GDM1 (cell line): ENCODE measurements at places on chromosomes 7 and 10.

DNA sequence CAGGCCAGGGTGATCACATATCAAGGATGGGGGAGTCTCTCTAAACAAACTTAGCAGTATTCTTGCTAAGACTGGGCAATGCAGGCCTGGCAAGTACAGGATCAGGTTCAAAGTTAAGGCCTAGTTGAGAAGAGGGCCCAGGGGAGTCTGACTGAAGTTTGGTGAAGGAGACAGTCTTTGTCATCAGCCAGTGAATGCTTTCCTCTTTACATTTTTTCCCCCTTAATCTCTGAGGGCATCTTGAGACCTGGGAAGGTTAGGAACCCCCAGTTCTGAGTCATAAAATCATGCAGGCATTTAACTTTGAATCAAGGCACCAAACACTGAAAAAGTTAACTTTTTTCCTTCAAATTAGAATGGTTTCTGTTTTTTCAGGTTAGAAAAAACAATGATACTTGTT, 311.5 kb downstream of the REEP3 start:
- DNase-seq: no peak

DNA sequence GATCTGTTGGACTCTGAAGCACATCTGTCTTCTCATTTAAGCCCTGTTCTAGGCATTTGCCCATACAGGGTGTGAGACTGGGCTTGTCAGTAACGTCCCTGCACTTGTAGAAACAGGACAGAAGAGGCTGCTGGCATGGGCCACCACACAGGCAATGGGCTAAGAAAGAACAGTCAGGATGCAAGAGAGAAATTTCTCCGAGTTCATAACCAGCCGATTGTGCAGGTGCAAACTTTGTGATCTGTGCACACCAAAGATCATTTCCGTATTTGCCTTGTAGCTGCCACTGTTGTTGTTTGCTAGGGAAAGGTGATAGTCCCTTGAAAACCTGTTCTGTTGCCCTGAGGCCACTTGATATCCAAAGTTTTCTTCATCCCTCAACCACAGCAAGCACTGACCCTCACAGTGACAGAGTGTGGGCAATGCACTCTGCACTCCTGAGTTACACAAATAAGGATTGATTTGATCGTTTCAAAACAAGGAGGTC, 20.3 kb downstream of the KLF6 start:
- no peak for DNase-seq

- no peak for DNase-seq
These were observed 241.6 kb upstream of the TCF7L2 start for GRCh38 chr10:112708461-112708860.

DNA sequence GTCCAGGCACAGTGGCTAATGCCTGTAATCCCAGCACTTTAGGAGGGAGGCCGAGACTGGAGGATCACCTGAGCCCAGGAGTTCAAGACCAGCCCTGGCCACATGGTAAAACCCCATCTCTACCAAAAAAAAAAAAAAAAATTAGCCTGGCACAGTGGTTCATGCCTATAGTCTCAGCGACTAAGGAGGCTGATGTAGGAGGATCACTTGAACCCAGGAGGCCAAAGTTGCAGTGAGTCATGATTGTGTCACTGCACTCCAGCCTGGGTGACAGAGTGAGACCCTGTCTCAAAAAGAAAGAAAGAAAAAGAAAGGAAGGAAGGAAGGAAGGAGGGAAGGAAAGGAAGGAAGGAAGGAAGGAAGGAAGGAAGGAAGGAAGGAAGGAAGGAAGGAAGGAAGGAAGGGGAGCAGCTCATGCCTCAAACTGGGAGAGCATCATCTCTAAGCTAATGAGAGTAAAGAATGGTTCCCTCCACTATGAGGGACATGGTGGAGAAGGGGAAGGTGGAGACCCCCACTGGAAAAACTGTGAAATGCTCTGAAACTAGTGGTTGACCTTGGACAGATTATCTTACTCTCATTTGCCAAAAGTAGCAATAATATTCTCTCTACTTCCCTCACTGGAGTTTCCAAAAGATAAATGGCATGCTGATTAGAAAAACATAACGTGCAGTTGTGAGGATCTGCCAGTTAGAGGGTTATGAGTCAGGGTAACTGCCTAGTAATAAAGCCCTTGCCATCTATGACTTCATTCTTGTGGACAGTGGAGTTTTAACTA, 16.8 kb downstream of the GIMAP5 start:
- peak; percentile 45 for DNase-seq

- no peak for DNase-seq
These were observed 2.1 kb downstream of the MACC1 start for GRCh38 chr7:20214921-20215669.

GRCh38 chr7:47074702-47075153, 507.2 kb downstream of the TNS3 start:
- DNase-seq: no peak

GRCh38 chr10:125236091-125236490, 75.7 kb upstream of the CTBP2 start:
- no peak for DNase-seq

- DNase-seq: no peak
These were observed 108.6 kb upstream of the GPR26 start for GRCh38 chr10:123557366-123558108.

DNA sequence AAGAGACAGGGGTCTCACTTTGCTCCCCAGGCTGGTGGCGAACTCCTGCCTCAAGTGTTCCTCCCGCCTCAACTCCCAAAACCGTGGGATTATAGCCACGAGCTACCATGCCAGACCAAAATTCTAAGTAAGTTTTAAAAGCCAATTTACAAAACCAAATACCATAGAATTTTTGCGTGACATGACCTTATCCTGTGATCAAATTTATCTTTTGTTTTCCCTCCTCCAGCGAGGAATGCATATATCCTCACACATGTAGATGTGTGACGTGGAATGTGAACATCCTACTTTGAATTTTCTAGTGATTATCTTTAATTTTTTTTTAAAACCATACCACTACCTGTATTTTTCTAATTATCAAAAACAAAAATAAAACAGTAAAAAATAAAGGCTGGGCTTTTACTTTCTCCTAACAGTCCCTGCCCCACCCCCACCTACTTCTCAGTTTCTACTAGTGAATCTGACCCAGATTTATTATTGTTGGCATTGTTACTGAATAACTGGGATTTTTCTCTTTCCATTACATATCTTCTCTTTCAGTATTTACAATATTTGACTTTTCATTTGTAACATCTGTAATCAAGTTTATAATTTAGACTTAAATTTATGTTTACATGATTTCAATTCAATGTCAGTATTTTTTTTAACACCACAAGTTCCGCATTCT, 26.0 kb downstream of the CYTH3 start:
- DNase-seq: no peak

DNA sequence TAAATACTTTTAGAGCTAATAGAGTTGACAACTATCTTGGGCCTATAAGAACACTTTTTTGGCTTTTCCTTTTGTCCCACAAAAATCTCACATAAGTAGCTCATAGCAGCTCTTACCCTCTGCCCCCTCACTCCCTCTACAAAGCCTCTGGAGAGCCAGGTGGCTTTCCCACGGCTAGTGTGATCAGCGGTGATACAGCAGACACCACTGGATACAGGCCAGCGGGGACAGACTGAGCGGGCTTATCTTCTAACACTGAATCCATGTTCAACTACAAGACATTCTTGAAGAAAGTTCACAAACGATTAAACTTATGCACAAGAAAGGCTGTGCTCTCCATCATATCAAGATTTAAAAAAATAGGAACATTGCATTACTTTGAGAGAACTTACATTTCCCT, 377.2 kb downstream of the PARD3 start:
- no peak for DNase-seq

DNA sequence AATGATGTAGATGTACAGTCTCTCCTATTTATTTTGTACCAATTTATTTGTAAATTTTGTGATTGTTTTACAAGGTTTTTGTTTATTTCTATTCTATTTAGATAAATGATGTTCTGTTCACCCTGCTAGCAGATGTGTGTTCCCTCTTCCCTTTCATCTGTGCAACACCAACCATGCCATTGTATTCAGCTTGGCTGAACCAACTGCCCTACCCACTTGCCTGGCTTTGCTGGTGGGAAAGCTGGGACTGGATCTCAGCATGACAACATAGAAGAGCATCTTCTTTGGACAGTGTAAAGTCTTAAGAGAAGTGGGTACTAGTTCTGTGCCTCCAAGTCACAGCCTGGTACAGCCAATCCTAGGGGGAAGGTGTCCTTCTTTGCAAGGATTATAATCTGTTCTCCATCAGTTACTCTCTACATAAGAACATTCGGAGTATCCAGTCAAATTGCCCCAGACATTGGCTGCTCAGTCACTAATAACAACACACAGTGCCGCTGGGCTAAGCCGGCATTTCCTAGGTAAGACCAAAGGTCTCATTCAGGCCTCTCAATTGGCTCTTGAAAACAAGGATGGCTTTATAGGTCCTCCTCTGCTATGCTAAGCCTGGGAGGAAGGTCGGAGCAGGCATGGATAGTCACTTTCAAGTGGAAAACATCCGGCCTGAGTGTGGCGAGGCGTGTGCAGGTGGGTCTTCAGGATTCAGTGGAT, 109.7 kb downstream of the NT5C2 start:
- DNase-seq: no peak

- no peak for DNase-seq
These were observed 118.0 kb upstream of the PCLO start for GRCh38 chr7:83280671-83281070.

GRCh38 chr10:110992006-110992800, 72.8 kb downstream of the SHOC2 start:
- DNase-seq: no peak

DNA sequence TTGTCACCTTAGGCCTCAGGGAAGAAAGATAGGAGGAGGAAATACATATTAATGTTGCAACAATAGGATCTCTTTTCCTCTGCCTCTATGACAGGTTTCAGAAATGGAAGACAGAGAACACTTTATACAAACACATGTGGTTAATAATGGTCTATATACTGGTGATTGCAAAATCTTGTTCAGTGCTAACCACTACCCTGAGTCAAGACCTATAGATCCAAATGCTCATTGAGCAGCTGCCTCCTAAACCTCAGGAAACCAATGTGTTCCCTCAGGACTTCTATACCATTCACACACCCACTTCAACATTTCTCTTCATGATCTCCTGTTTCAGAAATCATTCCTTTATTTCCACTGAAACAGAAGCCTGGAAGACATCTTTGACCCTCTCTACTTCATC, 32.5 kb upstream of the VWDE start:
- DNase-seq: no peak

DNA sequence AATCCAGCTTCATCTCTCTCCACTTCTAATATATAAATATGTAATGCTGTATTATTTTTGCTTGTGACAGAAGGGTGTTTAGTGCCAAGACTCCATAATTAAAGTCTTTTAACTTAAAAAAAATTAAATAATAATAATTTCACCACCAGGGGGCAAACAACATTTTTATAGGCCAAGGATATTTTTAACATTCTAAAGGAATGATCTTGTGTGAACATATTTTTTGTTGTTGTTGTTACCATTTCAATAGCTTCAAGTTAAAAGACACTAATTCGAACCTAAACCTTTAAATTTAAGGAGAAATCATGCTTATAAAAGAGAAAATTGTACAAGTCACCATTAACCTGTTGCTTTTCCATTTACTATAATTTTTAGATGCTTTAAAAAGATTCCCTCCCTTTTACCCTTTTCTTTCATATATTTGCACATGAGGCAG, 7.5 kb upstream of the DNAJC1 start:
- DNase-seq: no peak

DNA sequence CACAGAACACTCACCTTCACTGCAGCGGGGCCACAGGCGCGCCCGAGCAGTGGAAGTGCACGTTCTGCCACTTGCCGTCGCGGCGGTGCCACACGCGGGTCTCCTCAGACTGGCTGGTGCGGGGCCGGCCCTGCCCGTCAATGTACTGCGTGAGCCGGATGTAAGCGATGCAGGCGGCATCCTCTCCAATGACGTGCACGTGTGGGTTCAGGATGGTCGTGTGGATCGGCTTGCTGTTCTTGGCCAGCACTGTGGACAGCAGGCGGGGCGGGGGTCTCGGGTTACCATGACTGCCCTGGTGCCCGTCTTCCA, 19.2 kb downstream of the YKT6 start:
- DNase-seq: no peak

GRCh38 chr7:120691915-120692314, 166.0 kb downstream of the TSPAN12 start:
- no peak for DNase-seq

DNA sequence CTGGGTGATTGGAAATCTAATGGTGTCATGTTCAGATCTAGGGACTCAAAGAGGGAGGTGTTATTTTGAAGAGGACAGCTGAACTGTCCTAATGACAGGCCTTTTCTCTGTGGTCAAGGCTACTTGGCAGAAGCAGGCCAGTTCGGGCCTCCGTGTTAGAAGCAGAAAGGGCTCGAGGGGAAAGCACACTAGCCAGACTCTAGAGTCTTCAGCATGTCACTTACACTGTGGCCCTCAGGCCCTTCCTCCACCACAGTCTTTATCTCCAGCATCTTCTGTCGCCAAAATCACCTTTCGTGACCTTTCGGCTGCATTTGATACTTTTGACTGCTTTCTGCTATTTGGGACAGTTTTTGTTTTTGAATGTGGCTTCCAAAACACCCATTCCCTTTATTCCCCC, 123.3 kb downstream of the CNNM2 start:
- DNase-seq: no peak

GRCh38 chr7:77661816-77662215, 34.4 kb upstream of the RSBN1L start:
- no peak for DNase-seq

DNA sequence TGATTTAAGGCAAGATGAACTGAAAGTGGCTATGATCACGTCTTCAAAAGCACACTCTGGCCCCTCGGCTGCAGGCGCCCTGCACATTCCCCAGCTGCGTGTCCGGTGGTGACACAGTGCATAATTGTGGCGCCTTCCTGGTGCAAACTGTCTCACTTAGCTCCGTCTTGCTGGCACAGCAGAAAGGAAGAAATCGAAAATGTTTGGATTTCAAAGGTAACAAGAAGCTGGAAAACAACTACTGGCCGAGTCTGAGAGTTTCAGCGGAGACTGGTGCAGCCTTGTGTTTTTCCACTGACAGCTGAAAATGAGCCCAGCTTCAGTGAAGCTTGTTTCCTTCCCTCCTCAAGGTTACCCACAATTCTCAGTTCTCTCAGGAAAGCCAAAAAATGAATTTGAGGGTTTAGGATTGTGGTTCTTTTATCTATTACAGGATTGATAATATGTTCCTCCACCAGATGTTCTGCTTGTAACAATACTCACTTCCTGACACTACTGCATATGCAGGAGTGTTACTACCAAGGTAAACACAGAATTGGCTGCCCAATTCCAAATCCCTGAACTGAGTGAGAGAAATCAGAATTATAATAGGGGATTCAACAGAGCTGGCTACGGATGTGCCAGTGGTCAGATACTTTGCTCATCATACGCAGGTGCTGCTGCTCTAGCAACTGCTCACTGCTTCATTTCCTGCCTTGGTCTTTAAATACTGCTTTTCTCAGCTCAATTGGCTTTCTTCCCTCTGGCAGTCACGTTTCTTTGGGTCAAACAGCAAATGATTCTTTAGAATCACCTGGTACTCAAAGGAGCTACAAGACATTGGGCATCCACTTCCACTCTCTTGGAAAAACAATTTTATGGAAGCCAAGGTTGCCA, 63.7 kb downstream of the TRUB1 start:
- DNase-seq: no peak

DNA sequence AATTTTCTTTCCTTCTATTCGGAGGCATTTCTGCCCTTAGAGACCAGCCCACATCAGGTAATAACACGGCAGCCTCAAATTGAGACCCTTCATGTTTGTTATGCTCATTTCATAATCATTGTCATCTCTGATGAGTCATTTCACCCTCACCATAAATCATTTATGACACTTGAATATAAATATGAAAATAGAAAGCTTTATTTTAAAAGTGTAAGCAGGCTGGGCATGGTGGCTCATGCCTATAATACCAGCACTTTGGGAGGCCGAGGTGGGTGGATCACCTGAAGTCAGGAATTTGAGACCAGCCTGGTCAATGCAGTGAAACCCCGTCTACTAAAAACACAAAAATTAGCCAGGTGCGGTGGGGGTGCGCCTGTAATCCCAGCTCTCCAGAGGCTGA, 57.4 kb upstream of the EGFR start:
- no peak for DNase-seq
